ENCODE measurements at places on chromosomes 16 and 17. TPM values are rescaled to one million over a fixed set of nuclear protein-coding genes. Genes with fewer than 3 reads are reported as not detected.

The ABCA5 gene
- 9.2 TPM for total RNA-seq

The ANKRD40CL gene
- total RNA-seq = not detected

The EME2 gene
- total RNA-seq = 5.0 TPM

The ZSCAN10 gene
- not detected for total RNA-seq

The MNT gene
- total RNA-seq = 9.5 TPM

Measured in smooth muscle cell of the coronary artery (primary cell).